ENCODE measurements at places on chromosomes 11 and 22.

DNA sequence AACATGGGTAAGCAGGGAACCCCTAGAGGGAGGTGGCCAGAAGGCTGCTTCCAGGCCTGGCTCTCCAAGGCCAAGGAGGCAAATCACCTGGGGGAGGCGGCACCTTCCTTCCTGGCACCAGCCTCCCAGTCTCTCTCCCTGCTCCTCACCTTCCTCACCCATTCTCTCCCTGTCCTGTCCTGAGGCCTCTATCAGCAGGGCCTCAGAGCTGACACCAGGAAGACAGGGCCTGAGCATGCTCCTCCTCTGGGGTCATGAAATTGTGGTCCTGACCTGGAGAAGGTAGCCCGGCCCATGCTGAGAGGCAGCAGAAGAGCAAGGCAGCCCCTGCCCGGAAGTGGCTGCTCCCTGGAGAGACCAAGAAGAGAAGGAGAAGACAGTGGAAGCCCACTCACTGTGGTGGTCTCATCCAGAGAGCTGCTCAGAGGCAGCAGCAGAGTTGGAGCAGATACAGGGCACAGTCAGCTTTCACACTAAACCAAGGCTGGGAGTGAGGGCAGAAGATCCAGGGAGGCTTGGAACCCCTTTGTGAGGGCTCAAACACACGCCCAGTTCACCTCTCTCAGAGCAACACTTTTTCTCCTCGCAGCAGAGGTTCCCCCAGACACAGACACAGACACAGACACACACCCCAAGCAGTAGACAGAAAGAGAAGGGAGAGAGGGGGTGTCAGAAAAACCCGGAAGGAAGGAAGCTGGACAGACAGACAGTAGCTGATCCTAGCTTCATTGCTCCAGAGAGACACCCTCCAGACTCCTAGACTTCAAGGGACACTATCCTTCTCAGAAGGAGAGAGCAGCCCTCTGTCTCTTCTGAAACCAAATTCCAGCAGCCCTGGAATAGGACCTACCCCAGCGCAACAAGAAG, 1.8 kb downstream of the BCL9L start:
- no peak for DNase-seq

- no peak for DNase-seq
Measured at GRCh38 chr11:7341551-7341950, 89.8 kb downstream of the SYT9 start.

DNA sequence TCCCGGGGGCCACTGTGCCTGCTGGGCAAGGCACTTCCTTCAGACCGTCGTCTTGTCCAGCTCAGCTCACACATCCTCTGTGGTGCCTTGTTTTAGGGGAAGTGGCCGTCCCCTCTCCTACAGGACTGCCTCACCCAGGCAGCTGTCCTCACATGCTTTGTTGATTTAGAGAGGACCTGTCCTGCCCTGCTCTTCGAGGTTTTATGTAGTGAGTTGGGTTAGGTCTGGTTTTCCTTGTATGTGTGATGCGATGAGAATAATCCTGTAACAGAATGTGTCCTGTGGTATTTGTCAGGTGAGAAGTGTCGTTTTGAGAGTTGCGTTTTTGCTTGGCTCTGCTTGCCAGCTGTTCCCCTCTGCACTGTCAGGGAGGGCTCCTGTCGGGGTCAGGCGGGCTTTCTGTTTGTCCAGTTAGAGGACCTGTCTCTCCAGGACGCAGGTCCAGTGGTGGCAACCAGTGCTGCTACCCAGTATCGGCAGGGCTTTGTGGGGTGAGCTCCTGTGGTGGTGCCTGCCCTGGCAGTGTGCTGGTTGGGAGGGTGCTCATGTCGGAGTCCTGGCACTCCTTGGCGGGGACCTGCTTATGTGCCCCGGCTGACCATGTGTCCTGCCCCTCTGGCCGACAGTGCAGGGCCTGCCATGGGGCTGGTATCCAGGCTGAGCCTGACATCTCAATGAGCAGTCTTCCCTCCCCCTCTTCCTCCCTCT, 41.3 kb downstream of the MUC6 start:
- DNase-seq: no peak

GRCh38 chr22:36409911-36410756, 22.4 kb upstream of the MYH9 start:
- peak; percentile 92 for DNase-seq

GRCh38 chr11:128512474-128512996, 74.8 kb downstream of the ETS1 start:
- no peak for DNase-seq

DNA sequence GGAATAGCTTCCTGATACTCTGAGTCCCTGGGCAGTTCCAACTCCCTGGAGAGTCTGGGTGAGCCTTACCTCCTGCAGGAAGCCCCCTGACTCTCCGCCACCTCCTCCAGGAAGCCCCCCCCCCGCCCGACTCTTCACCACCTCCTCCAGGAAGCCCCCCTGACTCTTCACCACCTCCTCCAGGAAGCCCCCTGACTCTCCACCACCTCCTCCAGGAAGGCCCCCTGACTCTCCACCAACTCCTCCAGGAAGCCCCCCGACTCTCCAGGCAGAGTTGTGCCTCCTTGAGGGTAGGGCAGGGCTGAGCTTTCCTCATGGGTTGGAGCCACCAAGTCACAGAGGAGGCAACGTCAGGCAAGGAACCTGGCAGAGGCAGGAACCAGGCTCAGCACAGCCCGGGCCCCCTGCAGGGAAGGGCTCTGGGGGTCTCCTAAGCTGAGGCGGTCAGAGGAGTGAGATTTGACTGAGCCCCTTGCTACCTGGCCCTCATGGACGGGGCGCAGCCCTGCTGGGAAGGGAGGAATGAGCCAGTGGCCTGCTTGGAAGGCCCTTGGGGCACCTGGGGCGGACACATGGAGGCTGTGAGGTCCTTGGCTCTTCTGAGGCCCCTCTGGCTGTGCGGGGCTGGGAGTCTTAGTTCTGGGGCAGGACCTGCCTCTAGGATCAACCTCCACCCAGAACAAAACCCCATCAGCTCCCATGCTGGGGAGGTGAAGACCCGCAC, 18.1 kb downstream of the MRGPRG start:
- DNase-seq: no peak

- no peak for DNase-seq
Measured at GRCh38 chr11:82980292-82980691, 78.8 kb downstream of the DDIAS start.

DNA sequence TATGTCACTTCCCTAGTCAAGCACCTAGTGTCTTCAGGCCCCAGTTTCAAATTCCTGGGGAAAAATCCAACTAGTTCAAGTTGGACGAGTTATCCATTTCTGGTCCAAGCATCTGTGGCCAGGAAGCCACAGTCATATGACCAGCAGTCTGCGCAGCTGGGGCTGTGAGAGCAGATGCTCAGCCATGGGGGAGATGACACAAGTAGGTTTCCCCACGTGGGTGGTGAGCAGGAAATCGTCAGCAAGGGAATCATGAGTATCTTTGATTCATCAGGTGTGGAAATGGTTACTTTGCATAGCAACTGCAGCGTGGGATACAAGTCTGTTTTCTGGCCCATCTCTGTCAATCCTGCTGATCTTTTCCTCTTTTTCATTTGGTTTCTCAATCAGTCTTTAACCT, 185.3 kb downstream of the C11orf91 start:
- no peak for DNase-seq

- DNase-seq: no peak
Measured at GRCh38 chr11:106794058-106794457, 224.2 kb downstream of the GUCY1A2 start.

- no peak for DNase-seq
Measured at GRCh38 chr22:23175817-23176644, 4.3 kb upstream of the BCR start.

DNA sequence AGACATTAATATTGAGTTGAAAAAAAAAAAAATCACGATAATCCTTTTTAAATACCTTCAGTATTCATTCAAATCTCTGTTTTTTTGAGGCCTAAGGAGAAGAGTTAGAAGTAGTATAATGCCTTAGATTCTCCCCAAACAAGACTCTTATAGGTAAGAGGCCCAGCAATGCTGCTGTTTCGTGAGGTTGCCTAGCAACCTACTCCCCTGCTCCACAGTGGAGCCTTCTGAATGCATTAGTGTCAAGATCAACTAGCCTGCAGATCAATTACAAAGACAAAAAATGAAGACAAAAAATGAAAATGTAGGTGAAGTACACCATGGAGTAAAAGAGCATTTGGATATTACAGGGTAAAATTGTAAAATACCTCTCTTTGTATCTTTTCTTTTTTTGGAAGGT, 229.8 kb upstream of the LUZP2 start:
- DNase-seq: no peak

GRCh38 chr11:124301548-124301947, 12.2 kb downstream of the OR8D1 start:
- no peak for DNase-seq

DNA sequence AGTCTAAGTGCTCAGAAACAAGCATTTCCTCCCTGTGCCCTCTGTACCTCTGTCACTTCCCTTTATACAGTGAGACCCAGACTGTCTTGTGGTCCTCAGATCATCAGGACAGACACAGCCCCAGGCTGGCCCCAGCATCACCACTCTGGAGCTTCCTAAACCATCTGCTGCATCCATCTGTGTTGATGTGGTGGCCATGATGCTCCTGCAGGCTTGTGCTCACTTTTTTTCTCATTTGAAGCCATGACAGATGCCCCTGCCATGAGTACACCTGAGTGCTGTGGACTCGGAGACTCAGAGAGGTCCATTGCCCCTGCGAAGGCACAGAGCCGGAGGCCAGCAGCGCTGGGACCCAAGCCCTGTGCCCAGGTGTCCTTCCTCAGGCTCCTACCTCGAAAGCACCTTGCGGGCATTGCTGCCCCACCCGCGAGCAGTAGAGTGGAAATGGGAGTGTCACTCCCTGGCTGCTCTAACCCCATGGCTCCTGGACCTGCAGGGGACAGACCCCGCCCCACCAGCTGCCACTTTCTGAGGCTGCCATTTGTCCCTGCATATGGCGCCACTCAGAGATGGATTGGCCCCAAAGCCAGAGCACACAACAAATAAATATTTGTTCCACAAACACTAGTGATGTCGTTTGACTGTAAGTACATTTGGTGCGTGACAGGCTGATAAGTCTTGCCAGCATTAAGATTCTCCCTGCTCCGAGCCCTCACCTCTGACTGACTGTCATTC, 593.5 kb downstream of the TBC1D22A start:
- no peak for DNase-seq

DNA sequence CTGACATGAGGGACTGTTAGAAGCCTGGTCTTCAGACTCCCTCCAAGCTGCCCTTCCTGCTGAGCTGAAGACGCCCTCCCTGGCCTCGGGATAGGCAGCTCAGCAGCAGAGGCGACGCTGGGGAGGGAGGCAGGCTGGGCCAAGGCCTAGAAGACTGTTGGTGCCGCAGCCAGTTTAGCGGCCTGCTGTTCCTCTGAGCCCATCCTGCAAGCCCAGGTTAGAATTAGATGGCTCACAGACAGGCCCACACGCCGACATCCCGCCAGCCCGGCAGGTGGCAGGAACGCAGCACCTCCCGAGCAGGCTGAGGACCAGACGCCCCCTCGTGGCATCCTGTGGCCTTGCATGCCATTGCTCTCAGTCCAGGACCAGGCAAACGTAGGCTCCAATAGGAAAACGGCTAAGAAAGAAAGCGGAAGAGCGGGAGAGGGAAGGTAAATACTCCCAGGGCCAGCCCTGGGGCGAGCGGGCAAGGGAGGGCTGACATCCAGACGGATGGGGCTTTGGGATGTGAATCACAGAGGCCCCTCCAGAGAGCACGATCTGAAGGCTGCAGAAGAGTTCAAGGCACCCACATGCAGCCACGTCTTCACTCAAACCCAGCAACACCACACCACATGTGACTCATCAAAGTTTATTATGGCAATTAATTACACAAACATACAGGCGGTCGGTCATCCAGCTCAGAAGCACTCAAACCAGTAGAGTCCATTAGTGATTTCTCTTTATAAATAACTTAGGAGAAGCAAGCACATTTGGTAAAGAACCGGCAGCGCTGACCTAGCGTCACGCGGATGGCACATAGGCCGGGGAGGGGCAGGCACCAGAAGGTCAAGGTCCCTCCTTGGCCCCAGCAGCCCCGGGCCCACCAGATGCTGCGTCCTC, 27.6 kb downstream of the CD5 start:
- DNase-seq: no peak

GRCh38 chr11:123188508-123189165, 6.4 kb downstream of the CLMP start:
- DNase-seq: no peak

- DNase-seq: no peak
Measured at GRCh38 chr11:111469200-111469599, 43.0 kb downstream of the BTG4 start.

GRCh38 chr11:10824888-10825287, 16.2 kb upstream of the EIF4G2 start:
- DNase-seq: no peak

GRCh38 chr22:19036523-19037273, 85.5 kb downstream of the DGCR2 start:
- no peak for DNase-seq

DNA sequence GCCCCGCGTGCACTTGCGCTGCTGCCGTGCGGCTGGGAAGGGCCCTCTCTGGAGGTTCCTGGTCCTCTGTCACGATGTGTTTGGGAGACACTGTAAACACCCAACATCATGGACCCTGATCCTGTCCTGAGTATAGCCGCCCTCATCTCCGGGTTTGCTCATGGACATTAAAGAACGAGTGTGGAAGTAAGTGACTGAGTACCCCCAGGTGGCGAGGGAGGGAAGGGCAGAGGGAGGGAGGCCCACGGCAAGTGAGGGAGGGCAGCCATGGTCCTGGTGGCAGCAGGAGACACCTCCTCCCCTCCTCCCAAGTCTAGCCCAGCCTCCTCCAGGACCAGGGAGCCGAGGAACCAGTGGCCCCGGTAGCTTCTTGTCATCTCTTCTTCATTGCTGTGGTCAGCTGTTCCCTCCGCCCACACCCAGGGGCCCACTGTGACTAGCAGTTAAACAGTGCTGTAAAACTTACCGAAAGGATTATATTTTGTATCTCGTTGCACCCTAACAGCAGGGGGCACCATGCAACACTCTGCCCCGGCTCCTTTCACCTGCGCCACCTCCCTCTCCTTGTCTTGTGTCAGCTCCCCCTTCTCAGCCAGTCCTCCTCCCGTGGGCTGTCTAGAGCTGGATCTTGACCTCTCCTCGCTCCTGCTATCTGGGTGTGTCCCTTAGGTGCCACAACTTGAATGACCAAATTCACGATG, 566.5 kb upstream of the B3GAT1 start:
- DNase-seq: no peak

GRCh38 chr11:14623036-14623435, 20.6 kb upstream of the PDE3B start:
- DNase-seq: no peak

- no peak for DNase-seq
Measured at GRCh38 chr11:11983427-11983826, 25.0 kb downstream of the DKK3 start.

GRCh38 chr22:36870250-36870649, 9.4 kb downstream of the NCF4 start:
- DNase-seq: no peak

- DNase-seq: no peak
Measured at GRCh38 chr11:63719987-63720386, 38.7 kb downstream of the RTN3 start.
